Activated effector memory CD4-positive, alpha-beta T cell treated with anti-CD3 and anti-CD28 coated beads, Interleukin-2, amount 50 U/mL, for 16 hours (primary cell): ENCODE measurements at places on chromosomes 16 and 17.

DNA sequence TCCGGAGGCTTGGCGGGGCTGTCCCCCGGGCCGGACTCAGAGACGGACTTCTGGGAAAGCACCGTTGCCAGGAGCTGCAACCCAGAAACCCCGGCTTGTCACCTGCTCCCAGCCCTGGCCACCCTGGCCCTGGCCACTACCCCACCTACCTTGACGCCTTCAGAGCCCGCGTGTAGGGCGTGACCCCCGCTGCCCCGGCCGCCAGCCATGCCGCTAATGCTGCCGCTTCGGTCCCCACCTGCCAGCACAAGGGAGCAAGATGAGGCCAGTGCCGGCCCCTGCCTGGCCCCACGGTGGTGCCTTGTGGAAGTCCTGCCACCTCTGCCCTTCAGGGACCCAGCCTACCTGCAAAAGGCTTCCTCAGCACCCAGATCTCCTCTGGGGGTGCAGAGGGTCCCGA is 11.4 kb downstream of the CASKIN1 start:
- DNase-seq, result no peak

- no peak for DNase-seq
Observed at GRCh38 chr17:80427366-80428282, 12.7 kb downstream of the ENDOV start.

DNA sequence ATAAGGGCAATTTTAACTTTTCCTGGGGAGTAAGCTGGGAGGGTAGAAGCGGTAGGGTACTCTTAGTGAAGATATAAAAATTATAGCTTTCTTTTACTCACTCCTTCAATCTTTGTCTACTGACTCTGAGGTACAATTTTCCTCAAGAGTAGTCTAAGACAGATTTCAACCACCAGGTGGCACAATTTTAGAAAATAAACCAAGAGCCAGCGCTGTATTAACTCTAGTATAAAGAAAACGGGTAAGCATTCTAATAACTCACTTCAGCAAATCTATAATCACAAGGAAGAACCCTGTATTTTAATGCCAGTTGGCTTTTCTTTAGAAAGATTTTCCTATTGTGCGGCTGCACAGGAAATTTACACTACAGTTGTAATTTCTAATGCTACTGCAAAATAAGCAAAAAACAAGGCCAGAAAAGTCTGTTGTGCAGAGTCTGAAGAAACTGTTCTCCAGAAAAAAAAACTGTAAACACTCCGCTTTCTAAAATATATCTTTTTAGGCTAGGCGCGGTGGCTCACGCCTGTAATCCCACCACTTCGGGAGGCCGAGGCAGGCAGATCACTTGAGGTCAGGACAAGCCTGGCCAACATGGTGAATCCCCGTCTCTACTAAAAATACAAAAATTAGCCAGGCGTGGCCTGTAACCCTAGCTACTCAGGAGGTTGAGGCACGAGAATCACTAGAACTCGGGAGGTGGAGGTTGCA is 1.9 kb downstream of the CMC2 start:
- DNase-seq, result no peak

DNA sequence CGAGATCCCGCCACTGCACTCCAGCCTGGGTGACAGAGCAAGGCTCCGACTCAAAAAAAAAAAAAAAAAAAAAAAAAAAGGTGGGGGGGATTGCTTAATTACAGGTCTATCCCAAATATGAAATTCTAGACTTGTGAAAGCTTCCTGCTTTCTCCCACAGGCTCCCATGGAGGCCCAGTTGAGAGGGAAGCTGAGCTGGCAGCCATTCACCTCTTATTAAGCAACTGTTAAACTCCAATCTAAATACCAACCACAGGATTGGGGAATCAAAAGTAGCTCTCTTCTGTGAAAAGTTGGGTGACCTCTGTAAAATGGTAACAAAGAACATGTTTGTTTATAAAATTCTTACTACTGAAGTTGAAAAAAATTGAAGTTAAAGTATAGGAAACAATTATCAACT is 45.8 kb upstream of the STAC2 start:
- no peak for DNase-seq

- no peak for DNase-seq
Observed at GRCh38 chr17:12048843-12049473, 28.3 kb downstream of the MAP2K4 start.

DNA sequence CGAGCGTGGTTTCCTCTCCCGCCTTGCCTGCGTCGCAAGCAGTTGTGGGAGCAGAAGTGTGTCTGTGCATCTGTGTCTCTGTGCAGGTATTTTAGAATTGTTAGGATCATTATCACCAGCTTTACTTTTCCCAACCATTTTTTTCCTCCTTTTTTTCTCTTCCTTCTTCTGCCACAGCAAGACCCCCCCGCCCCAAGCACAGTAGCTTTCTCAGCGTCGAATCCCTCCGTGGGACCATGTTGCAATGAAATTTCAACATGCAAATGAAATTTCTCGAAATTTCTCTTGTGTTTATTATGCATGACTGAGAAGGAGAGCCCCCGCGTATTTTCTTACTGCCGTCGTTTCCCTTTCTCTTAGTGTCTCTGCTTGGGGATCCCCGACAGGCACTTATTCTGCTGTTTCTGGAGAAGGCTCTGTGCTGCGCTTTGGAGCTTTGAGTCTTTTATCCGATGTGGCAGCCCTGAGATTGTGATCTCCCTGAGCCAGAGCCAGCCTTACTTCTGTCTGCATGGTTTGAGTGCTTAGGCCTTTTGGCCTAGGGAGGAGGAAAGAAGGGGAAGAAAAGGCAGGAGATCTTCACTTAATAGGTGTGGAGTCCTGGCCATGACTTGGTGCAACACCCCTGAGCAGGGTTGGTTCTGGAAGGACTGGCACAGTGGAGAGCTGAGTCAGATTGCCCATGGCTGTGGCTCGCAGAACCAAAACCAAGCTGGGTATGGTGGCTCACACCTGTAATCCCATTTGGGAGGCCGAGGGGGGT is 5.0 kb downstream of the ARMC7 start:
- DNase-seq, result no peak

- peak; percentile 50 for DNase-seq
Observed at GRCh38 chr17:57707892-57708291, 37.2 kb downstream of the CCDC182 start.

GRCh38 chr16:71383054-71383773 is 24.7 kb downstream of the CALB2 start:
- DNase-seq, result no peak

GRCh38 chr17:44829523-44830358 is at the start of gene GJC1:
GJC1 (minus strand) TSS chr17:44830287; CDS start chr17:44805817, 24,470 bp downstream.
- DNase-seq, result peak; percentile 66

- no peak for DNase-seq
Observed at GRCh38 chr16:13426269-13426668, 493.7 kb upstream of the ERCC4 start.

DNA sequence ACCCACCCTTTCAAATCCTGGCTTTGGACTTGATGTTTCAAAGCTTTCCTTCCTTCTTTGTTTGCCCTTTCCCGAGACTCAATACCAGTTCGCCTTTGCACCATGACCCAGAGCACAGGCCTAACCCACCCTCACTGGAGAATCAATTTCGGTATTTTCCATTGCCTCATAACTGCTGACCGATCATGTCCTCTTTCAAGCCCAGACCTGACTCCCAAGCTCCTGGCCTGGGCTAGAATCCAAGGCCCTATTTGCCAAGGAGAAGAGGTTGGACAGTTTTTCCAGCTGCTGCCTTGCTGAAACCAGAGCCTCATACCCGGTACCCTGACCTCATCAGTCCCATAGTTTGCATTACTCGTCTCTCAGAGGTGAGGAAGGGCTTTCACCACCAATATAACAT is 35.3 kb upstream of the HELZ start:
- no peak for DNase-seq

- DNase-seq, result no peak
Observed at GRCh38 chr17:31140111-31140510, 45.3 kb downstream of the NF1 start.

- no peak for DNase-seq
Observed at GRCh38 chr16:57640612-57641011, 12.2 kb downstream of the ADGRG1 start.

- DNase-seq, result no peak
Observed at GRCh38 chr16:21163576-21163975, 5.1 kb downstream of the LDAF1 start.

DNA sequence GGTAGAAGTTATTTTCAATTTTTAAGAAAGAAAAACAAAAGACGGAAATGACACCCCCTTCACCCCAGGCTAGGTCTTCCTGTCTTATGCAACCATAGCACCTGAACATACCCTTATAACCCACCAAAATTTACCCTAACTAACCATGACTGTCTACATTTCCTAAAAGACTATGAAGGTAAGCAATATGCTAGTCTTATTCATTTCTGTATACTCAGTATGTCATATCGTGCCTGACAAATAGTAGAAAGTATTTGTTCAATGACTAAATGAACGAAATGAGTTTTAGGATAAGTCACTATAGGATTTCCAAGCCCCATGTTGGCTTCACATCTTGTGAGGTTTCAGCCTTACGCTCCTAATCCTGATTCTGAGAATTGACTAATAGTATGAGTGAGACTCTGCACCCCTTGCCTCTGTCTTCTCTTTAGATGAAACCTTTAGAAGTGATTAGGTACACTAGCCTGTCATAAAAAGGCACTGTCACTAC is 6.5 kb downstream of the ADAT1 start:
- DNase-seq, result no peak

- DNase-seq, result no peak
Observed at GRCh38 chr17:67035131-67036083, 8.9 kb upstream of the CACNG1 start.

- no peak for DNase-seq
Observed at GRCh38 chr16:26733710-26734109, 333.0 kb upstream of the C16orf82 start.

DNA sequence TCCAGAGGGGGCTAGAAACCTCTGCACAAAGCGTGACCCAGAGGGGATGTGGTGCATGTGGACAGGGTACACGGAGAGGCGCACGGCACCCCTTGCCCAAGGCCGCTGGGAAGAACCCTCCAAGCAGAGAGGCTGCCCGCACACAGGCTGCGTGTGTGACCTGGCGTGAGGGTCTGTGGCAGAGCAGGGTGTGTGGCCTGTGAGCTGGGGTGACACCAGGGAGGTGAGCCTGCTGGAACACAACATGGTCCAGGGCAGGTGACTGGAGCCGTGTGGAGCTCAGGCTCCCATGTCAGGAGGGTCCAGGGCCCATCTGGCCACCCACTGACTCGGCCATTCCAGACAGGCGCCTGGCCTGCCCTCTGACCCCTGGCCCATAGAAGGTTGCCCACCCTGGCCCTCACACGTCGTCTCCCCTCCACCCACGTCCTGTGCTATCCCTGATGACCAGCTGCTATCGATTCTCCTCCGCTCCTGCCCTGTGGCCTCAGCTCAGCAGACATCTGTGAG is 14.8 kb upstream of the TMEM204 start:
- DNase-seq, result no peak

DNA sequence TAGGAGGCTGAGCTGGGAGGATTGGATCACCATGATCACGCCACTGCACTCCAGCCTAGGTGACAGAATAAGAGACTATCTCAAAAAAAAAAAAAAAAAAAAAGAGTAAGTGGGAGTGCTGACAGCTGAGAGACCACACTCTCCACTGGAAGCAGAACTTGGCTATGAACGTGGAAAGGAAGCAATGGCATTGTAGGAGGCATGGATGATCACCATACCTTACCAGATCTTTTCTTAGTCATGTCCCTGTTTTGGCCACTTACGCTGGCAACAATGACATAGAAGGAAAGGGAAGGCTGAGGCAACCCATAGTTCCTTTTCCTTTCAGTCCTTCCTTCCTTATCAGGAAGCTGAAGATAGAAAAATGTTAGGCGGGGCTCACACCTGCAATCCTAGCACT is 3.7 kb upstream of the ATP1B2 start:
- no peak for DNase-seq

GRCh38 chr16:47460359-47460710 is 528 bp downstream of the ITFG1 start:
- no peak for DNase-seq

- DNase-seq, result no peak
Observed at GRCh38 chr17:57107498-57108101, 22.6 kb downstream of the AKAP1 start.

DNA sequence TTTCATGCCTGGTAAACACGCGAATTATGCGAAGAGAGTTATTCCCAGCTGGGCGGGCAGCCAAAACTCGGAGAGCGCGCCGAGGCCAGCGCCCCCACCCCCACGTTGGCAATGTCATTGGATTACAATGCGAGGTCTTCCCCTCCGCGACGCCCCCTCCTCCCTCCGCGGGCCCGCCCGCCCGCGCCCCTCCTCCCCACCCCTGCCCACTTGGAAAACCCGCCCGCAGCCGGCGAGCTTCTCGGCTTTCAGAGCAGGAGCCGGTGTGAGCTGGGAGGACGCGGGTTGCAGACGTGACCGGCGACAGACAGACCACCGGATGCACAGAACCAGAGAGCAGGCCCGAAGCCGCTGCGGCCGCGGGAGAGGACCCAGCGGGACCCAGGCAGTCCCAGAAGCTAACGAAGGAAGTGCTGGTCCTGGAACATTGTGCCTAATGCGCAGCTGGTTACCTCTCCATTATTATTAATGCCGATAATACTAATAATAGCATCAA is 4.0 kb downstream of the NOG start:
- DNase-seq, result no peak

DNA sequence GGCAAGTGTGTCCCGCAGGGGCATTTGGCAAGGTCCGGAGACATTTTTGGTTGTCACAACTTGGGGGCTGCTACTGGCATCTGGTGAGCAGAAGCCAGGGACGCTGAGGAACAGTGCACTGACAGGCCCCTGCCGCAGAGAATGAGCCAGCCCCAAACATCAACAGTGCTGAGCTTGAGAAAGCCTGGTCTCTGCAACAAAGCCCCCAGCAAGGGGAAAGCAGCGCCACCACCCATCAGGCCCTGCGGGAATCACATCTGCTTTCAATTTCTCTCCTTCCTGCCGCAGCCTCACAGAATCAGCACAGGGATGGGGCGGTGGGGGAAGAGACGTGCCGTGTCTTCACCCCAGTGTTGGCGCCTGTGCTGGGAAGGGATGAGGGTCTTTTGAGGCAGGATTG is 14.8 kb upstream of the PRPSAP1 start:
- no peak for DNase-seq

DNA sequence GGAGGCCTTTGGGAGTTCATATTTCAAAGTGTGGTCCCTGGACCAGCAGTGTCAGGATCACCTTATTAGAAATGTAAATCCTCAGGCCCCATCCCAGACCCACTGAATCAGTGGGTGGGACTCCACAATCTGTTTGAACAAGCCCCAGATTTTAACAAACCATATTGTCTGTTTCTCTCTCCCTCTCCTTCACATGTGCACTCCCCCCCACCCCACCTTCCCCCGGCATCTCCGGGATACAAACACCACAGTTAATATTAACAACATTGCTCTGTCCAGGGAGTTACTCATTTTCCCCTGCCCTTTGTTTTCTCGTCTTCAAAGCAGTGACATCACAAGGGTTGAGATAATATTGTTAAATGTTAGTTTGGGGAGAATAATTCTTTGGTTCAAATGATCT is 127.3 kb downstream of the KATNIP start:
- DNase-seq, result no peak

DNA sequence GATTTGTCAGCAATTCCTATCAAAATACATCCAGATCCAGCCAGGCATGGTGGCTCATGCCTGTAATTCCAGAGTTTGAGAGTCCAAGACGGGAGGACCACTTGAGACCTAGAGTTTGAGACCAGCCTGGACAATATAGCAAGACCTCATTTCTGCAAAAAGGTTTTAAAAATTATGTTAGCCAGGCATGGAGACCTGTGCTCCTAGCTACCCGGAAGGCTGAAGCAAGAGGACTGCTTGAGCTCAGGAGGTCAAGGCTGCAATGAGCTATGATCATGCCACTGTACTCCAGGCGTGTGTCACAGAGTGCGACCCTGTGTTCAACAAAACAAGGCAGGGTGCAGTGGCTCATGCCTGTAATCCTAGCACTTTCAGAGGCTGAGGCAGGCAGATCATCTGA is 215.2 kb downstream of the CPPED1 start:
- DNase-seq, result no peak
